ENCODE measurements at places on chromosomes 1 and 21.

DNA sequence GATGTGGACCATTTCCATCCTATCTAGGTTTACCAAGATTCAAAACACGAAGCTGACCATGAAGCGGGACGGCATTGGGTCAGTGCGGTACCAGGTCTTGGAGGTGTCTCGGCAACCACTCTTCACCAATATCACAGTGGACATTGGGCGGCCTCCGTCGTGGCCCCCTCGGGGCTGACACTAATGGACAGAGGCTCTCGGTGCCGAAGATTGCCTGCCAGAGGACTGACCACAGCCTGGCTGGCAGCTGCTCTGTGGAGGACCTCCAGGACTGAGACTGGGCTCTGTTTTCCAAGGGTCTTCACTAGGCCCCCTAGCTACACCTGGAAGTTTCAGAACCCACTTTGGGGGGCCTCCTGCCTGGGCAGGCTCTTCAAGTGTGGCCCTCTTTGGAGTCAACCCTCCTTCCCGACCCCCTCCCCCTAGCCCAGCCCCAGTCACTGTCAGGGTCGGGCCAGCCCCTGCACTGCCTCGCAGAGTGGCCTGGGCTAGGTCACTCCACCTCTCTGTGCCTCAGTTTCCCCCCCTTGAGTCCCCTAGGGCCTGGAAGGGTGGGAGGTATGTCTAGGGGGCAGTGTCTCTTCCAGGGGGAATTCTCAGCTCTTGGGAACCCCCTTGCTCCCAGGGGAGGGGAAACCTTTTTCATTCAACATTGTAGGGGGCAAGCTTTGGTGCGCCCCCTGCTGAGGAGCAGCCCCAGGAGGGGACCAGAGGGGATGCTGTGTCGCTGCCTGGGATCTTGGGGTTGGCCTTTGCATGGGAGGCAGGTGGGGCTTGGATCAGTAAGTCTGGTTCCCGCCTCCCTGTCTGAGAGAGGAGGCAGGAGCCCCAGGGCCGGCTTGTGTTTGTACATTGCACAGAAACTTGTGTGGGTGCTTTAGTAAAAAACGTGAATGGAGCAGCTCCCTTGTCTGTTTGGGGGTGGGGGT, 864 bp upstream of the CCDC24 start:
- peak overlapping the region; percentile 76 for H3K4me3 ChIP-seq
- H3K27ac ChIP-seq: peak overlapping the region; percentile 80
- peak; percentile 40 for DNase-seq
- H3K4me1 ChIP-seq: no peaks in the 10 kb centered on the region
- no peaks in the 10 kb centered on the region for H3K27me3 ChIP-seq

GRCh38 chr1:153903841-153904455, 18.8 kb downstream of the GATAD2B start:
- H3K27me3 ChIP-seq: no peaks in the 10 kb centered on the region
- H3K4me3 ChIP-seq: no peak overlapping the region
- no peak for DNase-seq
- no peaks in the 10 kb centered on the region for H3K36me3 ChIP-seq
- no peaks in the 10 kb centered on the region for H3K4me1 ChIP-seq

DNA sequence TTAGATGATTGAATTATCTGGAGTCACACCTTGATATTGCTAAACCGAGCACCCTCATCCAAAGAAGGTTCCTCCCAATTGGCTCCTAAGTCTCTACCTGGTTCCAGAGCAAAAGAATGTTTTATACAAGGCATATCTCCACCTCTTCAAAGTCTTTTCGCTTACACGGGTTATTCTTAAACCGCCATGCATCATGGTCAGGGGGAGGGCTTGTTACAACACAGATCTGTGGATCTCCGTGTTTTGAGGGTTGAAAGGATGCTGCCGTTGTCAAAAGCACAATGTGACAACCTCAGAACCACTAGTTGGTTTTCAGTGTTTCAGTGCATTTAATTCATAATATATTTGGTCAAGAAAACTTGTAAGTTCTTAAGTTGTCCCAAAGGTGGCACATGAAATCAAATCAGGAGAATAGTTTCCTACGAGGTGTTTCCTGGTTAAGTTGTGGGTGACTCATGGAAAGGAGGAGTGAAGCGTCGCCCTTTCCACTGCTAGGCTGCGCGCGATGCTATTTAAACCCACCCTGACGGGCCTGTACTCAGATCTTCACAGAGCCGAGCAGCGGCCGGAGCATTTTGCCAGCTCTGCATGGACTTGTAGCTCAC, 1531.6 kb upstream of the TPTE start:
- H3K4me3 ChIP-seq: no peak overlapping the region
- H3K27ac ChIP-seq: no peak overlapping the region
- no peaks in the 10 kb centered on the region for H3K4me1 ChIP-seq
- no peaks in the 10 kb centered on the region for H3K27me3 ChIP-seq
- H3K36me3 ChIP-seq: no peaks in the 10 kb centered on the region

GRCh38 chr1:192539297-192540092, 36.1 kb upstream of the RGS1 start:
- no peaks in the 10 kb centered on the region for H3K36me3 ChIP-seq
- H3K27ac ChIP-seq: peak overlapping the region; percentile 30
- no peak for DNase-seq
- no peak overlapping the region for H3K4me3 ChIP-seq

DNA sequence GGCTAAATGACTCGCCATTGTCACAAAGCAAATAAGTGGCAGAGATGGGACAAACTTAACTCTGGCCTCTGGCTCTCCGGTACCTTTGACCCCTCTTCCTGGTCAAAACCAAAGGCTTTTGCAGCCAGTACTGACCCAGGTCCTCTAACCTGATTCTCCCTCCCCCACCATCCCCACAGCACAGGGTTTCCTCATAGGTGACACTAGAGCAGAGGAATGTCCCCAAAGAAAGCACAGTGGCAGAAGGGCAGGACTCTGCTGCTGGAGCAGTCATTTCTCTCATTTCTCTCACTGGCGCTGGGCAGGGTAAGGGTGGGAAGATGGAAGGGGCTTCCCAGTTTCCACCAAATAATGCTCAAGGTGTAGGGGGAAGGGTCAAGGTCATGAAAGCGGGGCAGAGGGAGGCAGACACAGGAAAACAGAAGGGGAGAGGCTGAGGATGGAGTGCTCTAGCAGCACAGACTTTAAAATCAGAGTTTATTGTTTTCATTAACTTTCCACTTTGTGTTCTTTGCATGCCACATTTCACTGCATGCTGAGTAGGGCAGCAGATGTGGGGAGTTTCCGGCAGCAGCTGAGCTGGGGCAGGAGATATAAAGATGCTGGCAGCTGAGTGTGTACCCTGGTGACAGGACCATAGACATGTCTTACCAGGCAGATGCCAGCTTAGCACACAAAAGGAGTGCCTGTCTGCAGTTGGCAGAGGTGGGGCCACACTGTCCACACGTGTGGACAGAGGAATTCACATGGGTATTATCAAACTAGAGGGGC, 80.5 kb downstream of the FAM78B start:
- H3K36me3 ChIP-seq: no peaks in the 10 kb centered on the region
- H3K4me3 ChIP-seq: no peak overlapping the region

DNA sequence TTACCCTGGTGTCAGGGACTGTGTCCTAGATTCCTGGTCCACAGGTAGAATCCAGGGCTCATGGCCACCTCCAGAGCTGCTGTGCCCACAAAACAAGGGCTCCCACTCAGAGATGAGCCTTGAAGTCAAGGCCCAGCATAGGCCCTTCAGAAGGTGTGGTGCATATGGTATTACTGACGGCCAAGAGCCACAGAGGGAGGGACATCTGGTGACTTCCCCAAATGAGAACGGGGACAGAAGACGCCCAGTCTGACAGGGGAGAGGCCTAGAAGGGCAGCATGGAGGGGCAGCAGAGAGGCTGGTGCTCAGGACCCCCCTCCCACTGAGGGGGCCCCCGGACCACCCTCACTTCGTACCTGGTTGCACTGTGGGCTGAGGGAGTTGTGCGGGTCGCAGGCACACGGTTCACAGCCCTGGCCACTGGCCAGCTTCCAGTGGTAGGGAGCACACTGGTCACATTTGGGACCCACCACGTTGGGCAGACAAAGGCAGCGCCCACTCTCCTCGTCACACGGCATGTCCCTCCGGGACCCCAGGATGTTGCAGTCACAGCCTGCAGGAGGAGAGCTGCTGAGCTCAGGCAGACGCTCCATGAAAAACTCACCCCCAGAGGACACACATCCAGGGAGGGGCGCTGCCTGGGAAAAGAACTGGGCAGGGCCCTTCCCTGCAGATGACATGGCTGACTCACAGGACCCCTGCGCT, 25.0 kb downstream of the LAMB3 start:
- DNase-seq: no peak
- no peak overlapping the region for H3K4me3 ChIP-seq
- H3K36me3 ChIP-seq: peaks cover 6% of the 10 kb centered on the region
- no peak overlapping the region for H3K27ac ChIP-seq
- no peaks in the 10 kb centered on the region for H3K27me3 ChIP-seq

DNA sequence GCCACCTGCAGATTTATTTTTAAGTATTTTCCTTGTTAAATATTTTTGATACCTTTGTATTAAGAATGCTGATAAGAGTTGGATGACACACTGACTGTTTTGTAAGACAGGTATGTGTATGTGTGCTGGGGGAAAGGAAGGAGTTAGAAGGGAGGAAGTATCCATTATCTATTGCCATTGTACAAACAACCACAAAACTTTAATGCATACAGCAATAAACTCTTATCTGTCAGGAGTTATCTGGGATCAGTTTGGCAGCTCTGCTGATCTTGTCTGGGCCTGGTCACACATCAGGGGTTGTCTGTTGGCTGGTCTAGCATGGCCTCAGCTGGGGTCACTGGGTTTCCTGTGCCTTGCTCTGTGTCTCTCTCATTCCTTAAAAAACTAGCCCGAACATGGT, 423.9 kb upstream of the USP24 start:
- DNase-seq: no peak
- H3K27me3 ChIP-seq: no peaks in the 10 kb centered on the region
- H3K4me3 ChIP-seq: no peak overlapping the region
- no peak overlapping the region for H3K27ac ChIP-seq

DNA sequence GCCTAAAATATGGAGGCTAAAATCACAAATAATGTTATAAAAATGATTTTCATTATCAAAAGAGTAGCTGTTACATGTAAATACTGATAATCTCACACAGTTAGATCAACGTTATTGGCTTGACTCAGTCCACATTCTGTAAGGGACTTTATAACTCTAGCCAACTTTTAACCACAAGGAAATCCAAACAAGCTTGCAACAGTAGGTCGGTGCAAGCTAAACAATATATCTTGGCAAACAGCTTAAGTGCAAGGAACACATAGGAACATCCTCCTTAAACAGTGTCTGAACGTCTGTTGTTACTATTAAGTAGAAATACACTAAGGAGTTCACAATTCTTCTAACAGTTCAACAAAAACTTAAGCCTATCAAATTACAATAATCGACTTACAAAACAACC, 126.7 kb downstream of the EIF4G3 start:
- peaks cover 6% of the 10 kb centered on the region for H3K4me1 ChIP-seq
- H3K4me3 ChIP-seq: no peak overlapping the region
- H3K36me3 ChIP-seq: no peaks in the 10 kb centered on the region
- no peaks in the 10 kb centered on the region for H3K27me3 ChIP-seq
